Stimulated activated CD4-positive, alpha-beta T cell treated with anti-CD3 and anti-CD28 coated beads, Interleukin-15, amount 100 ng/mL, for 24 hours (primary cell): ENCODE measurements at places on chromosomes 2 and 18.

DNA sequence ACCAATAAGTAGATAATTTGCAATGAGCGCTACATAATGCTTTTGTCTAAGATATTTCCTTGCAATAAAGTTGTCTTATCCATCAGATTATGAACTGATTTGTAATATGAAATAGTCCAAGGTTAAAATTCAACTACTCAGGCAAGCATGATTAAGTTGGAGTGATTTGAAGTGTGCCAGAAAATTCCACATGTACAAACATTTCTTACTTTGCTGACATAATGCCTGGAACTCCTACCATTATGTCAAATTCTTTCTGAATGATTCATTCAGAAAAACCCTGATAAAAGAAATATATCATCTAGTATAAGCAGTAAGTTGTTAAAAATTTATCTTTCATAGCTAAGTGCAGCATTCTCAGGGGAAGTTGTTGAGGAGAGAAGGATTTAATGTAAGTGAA, 87.3 kb downstream of the CBLN2 start:
- no peak for DNase-seq

DNA sequence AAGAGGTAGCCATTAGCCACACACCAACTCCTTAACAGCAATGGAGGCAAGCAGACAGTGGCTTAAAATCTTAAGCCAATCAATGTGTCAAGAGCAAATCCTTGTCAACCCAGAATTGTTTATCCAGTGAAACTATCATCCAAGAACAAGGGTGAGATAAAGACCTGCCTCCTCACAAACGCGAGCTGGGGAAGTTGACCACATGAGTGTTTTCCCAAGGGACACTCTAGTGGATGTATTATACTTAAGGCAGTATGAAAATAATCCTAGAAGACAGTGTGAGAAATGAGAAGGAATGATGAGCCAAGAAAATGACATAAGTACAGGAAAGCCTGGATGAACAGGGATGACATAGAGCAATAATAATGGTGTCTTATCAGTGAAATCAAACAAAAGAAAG, 209.6 kb downstream of the TWIST2 start:
- no peak for DNase-seq

GRCh38 chr2:30428827-30429461, 18.1 kb upstream of the LCLAT1 start:
- peak; percentile 18 for DNase-seq

- no peak for DNase-seq
Observed at GRCh38 chr18:21449367-21450290, 150.9 kb downstream of the ESCO1 start.

- DNase-seq = no peak
Observed at GRCh38 chr2:222731201-222731621, 59.8 kb downstream of the MOGAT1 start.

- DNase-seq = no peak
Observed at GRCh38 chr2:174233771-174234275, 14.5 kb downstream of the OLA1 start.

GRCh38 chr2:54670485-54671009, 52.9 kb upstream of the EML6 start:
- no peak for DNase-seq

GRCh38 chr2:227479865-227480475, 8.0 kb downstream of the AGFG1 start:
- DNase-seq = no peak

- peak; percentile 69 for DNase-seq
Observed at GRCh38 chr2:216015722-216016464, 2.5 kb upstream of the MREG start.

DNA sequence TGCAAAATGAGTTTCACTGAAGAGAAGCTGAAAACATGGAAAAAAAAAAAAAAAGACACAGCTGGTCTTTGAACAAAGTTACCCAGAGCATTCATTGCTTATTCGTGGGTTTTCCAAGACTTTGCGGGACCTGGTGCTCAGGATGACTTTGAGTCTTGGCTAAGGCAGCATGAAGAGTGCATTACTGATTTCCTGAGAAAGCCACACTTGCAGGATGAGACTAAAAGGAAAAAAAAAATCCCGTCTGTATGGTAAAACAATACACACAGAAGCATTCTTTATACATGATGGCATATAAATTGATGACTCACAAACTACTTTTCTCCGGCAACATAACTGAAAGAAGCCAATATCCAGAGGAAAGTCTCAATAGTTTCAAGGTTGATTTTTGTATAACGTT, 195.4 kb downstream of the SPP2 start:
- no peak for DNase-seq

- DNase-seq = no peak
Observed at GRCh38 chr18:5059696-5060032, 137.4 kb downstream of the AKAIN1 start.

GRCh38 chr2:192194866-192195547, at the start of gene TMEFF2:
Gene TMEFF2 (minus strand): TSS chr2:192194933. CDS start chr2:192194524, 409 bp downstream.
- DNase-seq = peak; percentile 84
